ENCODE measurements at places on chromosomes 16 and 17.

DNA sequence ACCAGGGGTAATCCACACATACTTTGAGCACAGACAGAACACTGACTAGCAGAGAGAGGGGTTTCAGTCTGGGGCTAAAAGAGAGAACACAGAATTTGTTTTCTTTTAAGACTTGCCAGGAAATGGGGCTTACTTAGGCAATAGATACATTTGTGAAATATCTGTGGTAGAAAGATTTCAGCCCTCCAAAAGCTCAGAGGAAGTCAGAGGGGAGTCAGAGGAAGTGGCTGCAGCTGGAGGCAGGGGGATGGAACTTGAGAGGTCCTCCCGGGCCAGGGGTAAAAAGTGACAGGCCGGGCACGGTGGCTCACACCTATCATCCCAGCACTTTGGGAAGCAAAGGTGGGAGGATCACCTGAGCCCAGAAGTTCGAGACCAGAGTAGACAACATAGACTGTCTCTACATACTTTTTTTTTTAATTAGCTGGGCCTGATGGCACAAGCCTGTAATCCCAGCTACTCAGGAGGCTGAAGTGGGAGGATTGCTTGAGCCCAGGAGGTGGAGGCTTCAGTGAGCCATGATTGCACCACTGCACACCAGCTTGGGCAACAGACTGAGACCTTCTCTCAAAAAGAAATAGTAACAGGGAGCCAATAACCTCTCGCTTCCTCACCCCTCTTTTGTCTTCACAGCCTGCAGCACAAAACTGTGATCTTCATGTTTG lies 49.9 kb downstream of the NLRC5 start:
- DNase-seq = no peak

DNA sequence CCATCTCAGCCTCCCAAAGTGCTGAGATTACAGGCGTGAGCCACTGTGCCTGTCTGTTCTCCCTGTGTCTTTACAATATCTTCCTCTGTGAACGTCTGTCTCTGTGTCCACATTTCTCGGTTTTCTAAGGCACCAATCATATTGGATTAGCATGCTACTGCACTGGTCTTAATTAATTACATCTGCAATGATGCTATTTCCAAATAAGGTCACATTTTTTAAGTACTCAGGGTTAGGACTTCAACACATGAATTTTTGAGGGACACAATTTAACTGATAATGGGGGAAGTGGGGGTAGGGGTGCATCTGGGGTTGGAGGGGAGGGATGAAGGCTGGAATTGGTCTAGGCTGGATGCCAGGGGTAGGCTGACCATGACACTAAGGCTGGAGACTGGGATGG lies 102.6 kb downstream of the N4BP1 start:
- no peak for DNase-seq

DNA sequence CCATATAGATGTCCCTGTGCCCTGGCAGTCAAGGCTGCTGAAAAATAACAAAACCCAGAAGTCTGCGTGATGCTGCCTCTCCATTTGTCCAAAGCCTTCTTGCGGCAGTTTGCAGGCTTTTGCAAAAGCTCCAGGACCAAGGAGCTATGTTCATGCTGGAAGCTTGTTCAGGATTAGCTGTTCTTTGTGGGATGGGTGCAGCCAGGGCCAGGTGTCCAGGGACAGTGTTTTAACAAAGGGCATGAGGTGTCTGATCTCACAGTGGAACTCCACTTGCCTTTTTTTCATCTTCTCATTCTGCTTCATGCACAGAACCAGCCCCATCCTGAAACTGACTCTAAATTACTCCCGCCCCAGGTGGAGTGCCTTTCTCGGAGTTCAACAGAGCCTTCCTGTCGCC lies 31.7 kb upstream of the STH start:
- no peak for DNase-seq

DNA sequence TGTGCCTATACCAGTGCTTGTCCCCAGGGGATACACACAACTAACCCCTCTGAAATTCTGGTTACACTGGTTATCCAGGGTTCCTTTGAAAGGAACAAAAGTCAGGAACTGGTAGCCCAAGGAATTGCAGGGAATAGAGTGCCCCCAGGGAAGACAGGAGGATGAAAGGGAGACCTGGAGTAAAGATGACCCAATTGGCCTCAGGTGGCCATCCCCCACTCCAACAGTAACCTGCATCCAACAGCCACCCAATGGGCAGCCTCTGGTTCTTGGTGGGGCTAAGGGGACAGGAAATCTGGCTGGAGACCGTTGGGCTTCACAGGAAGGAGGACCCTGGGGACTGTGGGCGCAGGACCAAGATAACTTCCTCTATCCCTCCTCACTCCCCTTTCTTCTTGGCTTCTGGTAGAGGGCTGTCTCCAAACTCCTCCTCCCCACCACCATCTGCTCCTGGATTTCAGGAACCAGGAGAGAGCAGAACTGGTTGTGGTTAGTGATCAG lies 826 bp upstream of the MPO start:
- DNase-seq = no peak

DNA sequence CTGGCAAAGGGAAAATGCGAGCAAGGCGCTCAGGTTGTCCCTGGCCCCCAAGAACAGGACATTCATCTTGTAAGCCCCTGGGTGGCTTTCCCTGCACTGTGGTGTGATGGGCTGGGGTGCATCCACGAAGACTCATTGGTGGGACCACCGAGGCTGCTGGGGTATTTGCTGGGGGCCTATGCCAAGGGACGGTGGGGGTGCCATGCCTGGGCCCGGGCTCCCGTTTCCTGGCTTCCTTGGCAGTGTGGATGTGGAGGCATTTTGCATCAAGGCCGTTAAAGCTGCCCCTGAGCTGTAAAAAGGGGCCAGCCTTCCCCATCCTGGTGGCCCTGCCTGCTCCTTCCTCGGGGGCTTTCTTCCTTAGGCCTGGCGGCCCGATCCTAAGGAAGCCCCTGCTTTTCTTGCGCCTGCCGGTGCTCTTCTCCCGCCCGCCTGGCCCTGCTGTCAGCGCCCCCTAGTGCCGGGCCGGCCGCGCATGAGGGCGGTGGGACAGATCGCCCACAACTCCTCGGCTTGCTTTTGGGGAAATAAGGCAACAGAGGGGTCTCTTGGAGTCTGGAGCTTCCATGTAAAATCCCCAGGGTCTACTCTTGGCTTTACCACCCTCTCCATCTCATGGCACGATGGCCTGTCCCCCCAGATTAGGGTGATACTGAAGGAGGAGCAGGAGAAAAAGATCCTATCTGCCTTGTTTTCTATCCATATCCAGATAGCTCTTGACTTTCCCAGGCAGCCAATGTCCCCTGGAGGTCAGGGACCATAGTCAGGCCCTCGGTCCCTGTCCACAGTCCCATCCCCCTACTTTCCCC lies 9.8 kb upstream of the TBX2 start:
- no peak for DNase-seq

GRCh38 chr16:23282568-23282967 lies 19.5 kb upstream of the SCNN1B start:
- DNase-seq = no peak

GRCh38 chr17:28888832-28889231 lies 8.7 kb downstream of the FLOT2 start:
- no peak for DNase-seq

DNA sequence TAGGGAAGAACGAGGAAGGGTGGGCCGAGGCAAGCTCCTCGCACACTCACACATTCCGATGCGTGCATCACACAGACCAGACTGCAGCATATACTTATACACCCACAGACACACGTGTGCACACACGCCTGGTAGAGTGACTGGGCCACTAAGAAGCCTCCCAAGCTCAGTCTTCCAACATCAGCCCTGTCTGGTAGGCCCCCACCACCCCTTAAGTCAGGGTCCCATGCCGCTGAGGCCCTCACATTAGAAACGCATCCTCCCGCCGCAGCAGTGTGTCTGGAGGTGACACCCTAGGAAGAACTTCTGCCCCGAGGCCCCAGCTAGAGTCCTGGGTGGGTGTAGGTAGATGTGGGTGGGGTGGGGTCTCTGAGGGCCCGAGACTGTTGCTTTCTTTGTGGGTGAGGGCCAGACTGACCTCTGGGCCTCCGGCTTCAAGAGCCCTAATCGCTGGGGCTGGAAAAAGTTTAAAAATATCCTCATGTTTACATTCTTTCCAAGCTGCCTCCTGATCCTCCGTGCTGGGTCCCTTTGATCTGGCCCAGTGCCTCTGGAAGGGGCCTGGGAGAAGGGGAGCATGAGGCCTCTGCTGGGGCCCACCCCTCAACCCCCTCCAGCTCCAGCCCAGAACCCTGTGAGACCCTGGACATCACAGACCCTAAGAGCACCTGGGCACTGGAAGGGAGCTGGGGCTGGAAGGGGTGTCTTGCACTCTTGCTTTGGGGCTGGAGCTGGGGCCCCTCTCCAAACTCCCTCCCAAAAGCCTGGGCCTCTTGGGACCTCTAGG lies 13.6 kb downstream of the CDH16 start:
- DNase-seq = no peak
